Activated CD4-positive, alpha-beta T cell treated with anti-CD3 and anti-CD28 coated beads, Interleukin-2, amount 10 ng/mL, durations not matched to agents 24 days and 14 days (primary cell): ENCODE measurements at places on chromosomes 5 and 9.

- no peaks in the 10 kb centered on the region for H3K27me3 ChIP-seq
- H3K4me1 ChIP-seq = peaks cover 17% of the 10 kb centered on the region
- no peaks in the 10 kb centered on the region for H3K36me3 ChIP-seq
These were observed 45.0 kb upstream of the NR3C1 start for GRCh38 chr5:143448518-143448917.

GRCh38 chr5:1239505-1240251 is 14.5 kb downstream of the SLC6A18 start:
- no peaks in the 10 kb centered on the region for H3K4me1 ChIP-seq
- no peak for DNase-seq
- no peaks in the 10 kb centered on the region for H3K36me3 ChIP-seq
- H3K27me3 ChIP-seq = peaks cover 3% of the 10 kb centered on the region
- no peak overlapping the region for H3K27ac ChIP-seq
- no peak overlapping the region for H3K4me3 ChIP-seq

GRCh38 chr5:111126896-111127295 is 34.7 kb downstream of the WDR36 start:
- peaks cover 13% of the 10 kb centered on the region for H3K4me1 ChIP-seq
- no peaks in the 10 kb centered on the region for H3K27me3 ChIP-seq
- DNase-seq = no peak
- no peak overlapping the region for H3K4me3 ChIP-seq

- H3K4me3 ChIP-seq = no peak overlapping the region
- H3K36me3 ChIP-seq = no peaks in the 10 kb centered on the region
- H3K27me3 ChIP-seq = peaks cover 22% of the 10 kb centered on the region
These were observed 1.2 kb downstream of the KCNMB1 start for GRCh38 chr5:170387775-170388639.

DNA sequence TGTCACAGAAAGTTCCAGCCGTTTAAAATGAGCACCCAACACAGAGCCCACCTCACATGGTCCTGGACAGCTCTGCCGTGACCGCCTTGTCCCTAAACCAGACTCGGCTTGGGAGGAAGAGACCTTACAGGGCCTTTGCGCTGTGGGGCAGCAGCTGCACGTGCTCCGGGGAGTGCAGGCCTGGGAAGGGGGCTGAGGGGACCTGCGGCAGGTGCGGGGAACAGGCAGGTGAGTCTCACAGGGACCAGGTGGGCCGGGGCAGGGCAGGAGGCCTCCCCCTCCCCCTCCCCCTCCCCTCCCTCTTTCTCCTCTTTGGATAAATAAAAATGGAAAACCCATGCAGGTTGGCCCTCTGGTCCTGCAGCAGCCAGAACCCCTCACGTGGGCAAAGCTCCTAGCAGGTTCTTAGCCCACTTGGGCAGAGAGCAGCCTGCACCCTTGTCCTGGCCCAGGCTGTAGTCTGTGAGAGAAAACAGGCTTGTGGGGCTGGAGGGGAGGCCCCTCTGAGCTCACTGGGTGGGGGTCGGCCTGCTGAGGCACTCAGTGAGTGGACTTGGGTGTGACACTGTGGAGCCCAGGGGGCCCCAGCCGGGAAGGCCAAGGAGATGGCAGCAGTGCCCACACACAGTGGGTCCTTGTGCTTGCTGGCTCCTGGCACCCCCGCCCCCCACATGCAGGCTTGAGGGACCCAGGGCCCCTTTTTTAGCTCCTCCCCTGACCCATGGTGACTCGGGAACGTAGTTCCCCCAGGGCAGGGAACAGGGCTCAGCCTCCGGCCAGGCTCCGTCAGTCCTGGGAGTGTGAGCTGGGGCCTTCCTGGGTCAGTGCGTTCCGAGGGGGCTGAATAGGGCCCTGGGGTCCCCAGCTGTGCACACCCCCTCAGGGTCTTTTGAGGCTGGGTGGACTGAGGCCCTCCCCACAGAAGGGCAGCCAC is 40.0 kb upstream of the CACNA1B start:
- H3K27me3 ChIP-seq = no peaks in the 10 kb centered on the region
- no peak overlapping the region for H3K27ac ChIP-seq
- no peaks in the 10 kb centered on the region for H3K4me1 ChIP-seq
- DNase-seq = no peak
- H3K4me3 ChIP-seq = no peak overlapping the region

DNA sequence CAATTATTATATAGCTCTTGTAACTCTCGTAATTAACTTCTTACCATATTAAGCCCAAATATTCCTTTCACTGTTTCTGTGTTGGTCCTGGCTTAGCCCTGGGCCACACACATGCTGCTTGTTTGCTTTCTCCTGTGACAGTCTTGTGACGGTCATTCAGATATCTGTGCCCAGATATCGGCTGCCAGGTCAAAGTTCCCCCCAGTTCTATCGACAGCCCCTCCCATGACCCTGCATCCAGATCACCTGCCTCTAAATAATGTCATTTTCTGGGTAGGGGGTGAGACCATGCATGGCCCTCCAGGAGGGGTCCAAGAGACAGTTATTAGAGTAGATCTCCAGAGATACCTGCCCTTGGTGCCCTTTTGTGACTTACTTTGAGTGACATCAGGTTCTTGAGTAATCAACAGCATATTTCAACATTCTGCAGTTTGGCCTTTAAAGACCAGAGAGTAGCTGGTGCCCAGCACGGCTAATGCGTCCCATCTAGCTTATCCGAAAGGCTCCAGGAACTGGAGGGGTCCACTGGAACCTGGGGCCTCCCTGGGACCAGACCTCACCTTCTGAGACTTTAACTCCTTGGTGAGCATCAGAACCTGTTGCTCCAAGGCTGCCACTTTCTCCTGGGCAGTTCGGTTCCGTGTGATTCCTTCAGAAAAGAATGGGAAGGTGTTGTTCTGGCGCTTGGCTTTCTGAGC is 26.9 kb downstream of the TBC1D2 start:
- H3K27ac ChIP-seq = no peak overlapping the region
- DNase-seq = no peak
- peaks cover 2% of the 10 kb centered on the region for H3K36me3 ChIP-seq
- H3K27me3 ChIP-seq = no peaks in the 10 kb centered on the region
- no peaks in the 10 kb centered on the region for H3K4me1 ChIP-seq

- H3K4me3 ChIP-seq = no peak overlapping the region
- no peaks in the 10 kb centered on the region for H3K4me1 ChIP-seq
- DNase-seq = no peak
- no peak overlapping the region for H3K27ac ChIP-seq
These were observed 131.4 kb downstream of the OXCT1 start for GRCh38 chr5:41738710-41739354.

DNA sequence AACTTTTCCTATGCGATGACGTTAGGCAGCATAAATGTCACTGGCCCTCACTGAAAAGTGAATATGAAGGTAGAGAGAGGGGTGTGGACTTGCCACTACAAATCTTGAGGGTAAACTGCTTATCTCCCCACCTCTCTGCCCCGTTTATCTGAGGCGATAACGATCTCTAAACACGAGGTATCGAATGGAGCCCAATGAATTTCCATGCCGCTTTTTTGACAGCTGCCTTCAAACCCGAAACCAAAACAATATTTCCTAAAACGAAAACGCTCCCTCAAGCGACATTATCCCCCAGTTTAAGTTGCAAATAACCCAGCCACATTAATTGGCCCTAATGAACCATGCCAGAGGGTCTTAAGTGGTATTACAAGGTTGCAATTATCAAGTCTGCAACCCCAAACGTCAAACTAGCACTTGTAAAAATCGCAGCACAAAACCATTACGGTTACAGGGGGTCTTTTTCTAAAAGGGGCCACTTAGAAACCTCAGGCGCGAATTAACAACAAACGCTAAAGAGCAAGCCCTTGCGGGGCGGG is 1.4 kb downstream of the NR3C1 start:
- H3K36me3 ChIP-seq = peaks cover 32% of the 10 kb centered on the region
- peak overlapping the region; percentile 93 for H3K4me3 ChIP-seq
- DNase-seq = peak; percentile 81
- H3K4me1 ChIP-seq = peaks cover 54% of the 10 kb centered on the region

- no peak for DNase-seq
- no peak overlapping the region for H3K27ac ChIP-seq
- no peaks in the 10 kb centered on the region for H3K27me3 ChIP-seq
These were observed 122.7 kb upstream of the SLC28A3 start for GRCh38 chr9:84463272-84463671.

GRCh38 chr5:137200906-137201700 is 298.0 kb downstream of the SPOCK1 start:
- no peaks in the 10 kb centered on the region for H3K27me3 ChIP-seq
- H3K4me1 ChIP-seq = no peaks in the 10 kb centered on the region
- no peak overlapping the region for H3K27ac ChIP-seq
- no peak overlapping the region for H3K4me3 ChIP-seq
- DNase-seq = no peak

GRCh38 chr5:82276800-82277612 is 1.1 kb downstream of the RPS23 start:
- DNase-seq = no peak
- H3K27ac ChIP-seq = peak overlapping the region; percentile 98
- H3K4me3 ChIP-seq = peak overlapping the region; percentile 89
- no peaks in the 10 kb centered on the region for H3K27me3 ChIP-seq
- H3K4me1 ChIP-seq = peaks cover 35% of the 10 kb centered on the region

GRCh38 chr5:144467792-144468191 is 297.1 kb downstream of the KCTD16 start:
- no peaks in the 10 kb centered on the region for H3K36me3 ChIP-seq
- DNase-seq = no peak
- H3K27ac ChIP-seq = no peak overlapping the region
- H3K4me1 ChIP-seq = no peaks in the 10 kb centered on the region
- H3K27me3 ChIP-seq = no peaks in the 10 kb centered on the region

DNA sequence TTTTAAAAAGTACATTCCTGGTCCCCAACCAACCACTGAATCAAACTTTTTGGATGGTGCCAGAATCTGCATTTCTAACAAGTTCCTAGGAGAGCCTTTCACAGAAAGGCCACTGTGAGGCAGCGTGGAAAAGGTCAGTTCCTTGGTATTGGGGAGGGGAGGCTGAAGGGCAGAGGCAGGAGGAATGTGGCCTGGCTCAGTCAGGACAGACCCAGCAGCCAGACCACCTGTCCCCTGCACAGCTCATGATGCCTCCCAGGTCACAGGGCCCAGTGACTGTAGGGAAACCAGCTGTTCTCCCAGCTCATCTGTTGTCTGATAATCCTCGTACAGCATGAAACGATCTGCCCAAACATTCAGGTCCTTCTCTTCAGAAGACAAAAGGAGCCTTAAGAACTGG is 132.9 kb downstream of the LHFPL2 start:
- H3K27me3 ChIP-seq = peaks cover 50% of the 10 kb centered on the region
- no peak overlapping the region for H3K4me3 ChIP-seq
- H3K36me3 ChIP-seq = no peaks in the 10 kb centered on the region
- H3K27ac ChIP-seq = no peak overlapping the region
- DNase-seq = no peak
- H3K4me1 ChIP-seq = peaks cover under 1% of the 10 kb centered on the region

GRCh38 chr5:170105642-170106611 is at the start of gene FOXI1:
FOXI1 (plus strand) TSS chr5:170105897; CDS start chr5:170105958, 61 bp downstream.
- H3K4me3 ChIP-seq = no peak within 1 kb of the TSS
- no peaks in the 10 kb centered on the region for H3K4me1 ChIP-seq
- H3K27me3 ChIP-seq = peaks cover 9% of the 10 kb centered on the region
- DNase-seq = no peak
- H3K36me3 ChIP-seq = no peaks in the 10 kb centered on the region

GRCh38 chr9:124205686-124206352 is 51.9 kb upstream of the NEK6 start:
- H3K27me3 ChIP-seq = no peaks in the 10 kb centered on the region
- peaks cover 14% of the 10 kb centered on the region for H3K36me3 ChIP-seq
- no peak for DNase-seq
- H3K27ac ChIP-seq = peak overlapping the region; percentile 23
- no peak overlapping the region for H3K4me3 ChIP-seq

DNA sequence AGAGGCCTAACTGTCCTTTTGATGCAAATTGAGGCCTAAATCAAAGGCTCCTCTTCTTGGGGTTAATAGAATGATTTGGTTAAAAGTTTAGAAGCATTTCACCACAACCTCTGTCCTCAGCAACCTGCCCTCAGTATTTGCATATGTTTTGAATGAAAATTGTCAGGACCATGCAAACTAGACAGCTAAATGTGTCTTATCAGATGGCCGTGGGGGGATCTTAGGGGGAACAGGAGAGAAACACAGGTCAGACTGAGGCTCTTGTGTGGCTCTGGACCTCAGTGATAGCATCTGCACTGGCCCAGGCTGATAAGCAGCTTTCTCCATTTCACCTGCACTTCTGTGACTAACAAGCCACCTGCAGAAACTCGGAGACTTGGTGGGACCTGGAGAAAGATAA is 49.0 kb downstream of the FOXI1 start:
- peaks cover 6% of the 10 kb centered on the region for H3K27me3 ChIP-seq
- no peak overlapping the region for H3K27ac ChIP-seq
- no peak overlapping the region for H3K4me3 ChIP-seq
- no peaks in the 10 kb centered on the region for H3K36me3 ChIP-seq

DNA sequence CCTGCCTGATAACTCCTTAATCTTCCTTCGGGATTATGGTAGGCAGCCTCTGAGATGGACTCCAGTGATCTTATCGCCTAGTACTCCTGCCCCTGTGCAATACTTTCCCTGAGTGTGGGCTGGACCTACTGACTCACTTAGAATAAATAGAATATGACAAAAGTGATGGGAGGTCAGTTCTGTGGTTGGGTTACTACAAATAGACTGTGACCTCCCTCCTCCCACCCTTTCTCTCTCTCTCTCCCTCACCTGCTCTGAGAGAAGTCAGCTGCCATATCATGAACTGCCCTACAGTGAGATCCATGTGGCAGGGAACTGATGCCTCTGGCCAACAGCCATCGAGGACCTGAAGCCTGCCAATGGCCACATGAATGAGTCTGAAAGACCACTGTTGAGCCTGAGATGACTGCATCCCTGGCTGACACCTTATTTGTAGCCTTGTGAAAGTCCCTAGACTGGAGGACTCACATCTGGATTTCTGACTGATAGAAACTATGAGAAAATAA is 31.7 kb downstream of the NRG2 start:
- no peaks in the 10 kb centered on the region for H3K36me3 ChIP-seq
- H3K27ac ChIP-seq = no peak overlapping the region
- H3K4me1 ChIP-seq = no peaks in the 10 kb centered on the region
- DNase-seq = no peak
- H3K4me3 ChIP-seq = no peak overlapping the region

GRCh38 chr5:87307796-87308423 is 40.2 kb downstream of the RASA1 start:
- no peaks in the 10 kb centered on the region for H3K27me3 ChIP-seq
- no peak for DNase-seq
- no peak overlapping the region for H3K4me3 ChIP-seq
- H3K36me3 ChIP-seq = peaks cover 37% of the 10 kb centered on the region
- peaks cover 13% of the 10 kb centered on the region for H3K4me1 ChIP-seq

- peaks cover 3% of the 10 kb centered on the region for H3K4me1 ChIP-seq
- H3K27me3 ChIP-seq = peaks cover 4% of the 10 kb centered on the region
These were observed 41.3 kb downstream of the NACC2 start for GRCh38 chr9:136053757-136054142.

DNA sequence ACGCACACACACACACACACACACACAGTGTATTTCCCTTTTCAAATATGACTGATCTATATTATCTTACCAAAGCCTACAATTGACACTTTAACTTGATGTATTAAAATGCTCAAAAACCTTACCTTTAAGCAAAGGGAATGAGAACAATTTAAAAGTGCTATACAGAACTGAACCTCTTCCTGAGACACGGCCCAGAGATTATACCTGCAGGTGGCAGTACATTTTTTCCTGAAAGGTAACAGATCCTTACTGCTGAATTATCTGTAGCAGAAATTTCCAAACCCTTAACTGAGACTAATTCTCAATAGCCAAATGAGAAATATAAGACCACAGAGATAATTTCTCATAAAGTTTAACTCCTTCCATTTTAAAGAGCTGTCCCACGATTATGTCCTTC is 91.1 kb downstream of the MYO10 start:
- H3K36me3 ChIP-seq = no peaks in the 10 kb centered on the region
- no peak overlapping the region for H3K4me3 ChIP-seq
- no peaks in the 10 kb centered on the region for H3K4me1 ChIP-seq
- DNase-seq = no peak
- peaks cover 3% of the 10 kb centered on the region for H3K27me3 ChIP-seq
